ENCODE measurements at places on chromosomes 3 and 15.

- DNase-seq, result peak; percentile 15
Measured at GRCh38 chr3:159432682-159433340, 555.8 kb upstream of the IL12A start.

GRCh38 chr3:158769952-158770740 is 31.7 kb upstream of the MFSD1 start:
- DNase-seq, result peak; percentile 80

GRCh38 chr3:74642876-74643275 is 28.4 kb upstream of the CNTN3 start:
- DNase-seq, result no peak

DNA sequence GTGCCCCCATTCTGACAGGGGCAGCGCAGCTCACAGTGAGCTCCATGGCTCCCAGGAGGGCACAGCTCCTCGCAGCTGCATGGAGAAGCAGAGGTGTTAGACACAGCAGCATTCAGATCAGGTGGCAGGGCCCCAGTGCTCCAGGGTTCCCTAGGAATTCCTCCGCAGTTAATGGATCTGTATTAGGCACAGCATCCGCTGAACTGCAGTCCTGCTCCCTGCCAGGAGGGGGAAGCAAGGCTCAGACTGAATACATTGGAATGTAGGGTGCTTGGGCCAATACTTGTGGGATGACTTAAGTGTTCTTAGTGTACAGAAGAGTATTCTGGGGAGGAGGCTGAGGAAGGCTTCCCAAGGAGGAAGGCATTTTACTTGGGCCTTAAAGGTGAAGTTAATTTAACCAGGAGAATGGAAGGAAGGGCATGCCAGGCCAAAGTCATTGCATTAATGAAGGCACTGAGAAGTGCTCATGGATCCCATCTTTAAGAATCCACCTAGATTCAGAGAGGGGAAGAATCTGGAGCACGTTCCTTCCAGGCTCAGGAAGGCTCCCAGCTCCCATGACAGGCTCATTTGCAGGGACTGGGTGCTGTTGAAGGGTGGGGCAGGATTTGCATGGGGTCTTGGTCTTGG is 111.6 kb downstream of the RAB11A start:
- peak; percentile 64 for DNase-seq

DNA sequence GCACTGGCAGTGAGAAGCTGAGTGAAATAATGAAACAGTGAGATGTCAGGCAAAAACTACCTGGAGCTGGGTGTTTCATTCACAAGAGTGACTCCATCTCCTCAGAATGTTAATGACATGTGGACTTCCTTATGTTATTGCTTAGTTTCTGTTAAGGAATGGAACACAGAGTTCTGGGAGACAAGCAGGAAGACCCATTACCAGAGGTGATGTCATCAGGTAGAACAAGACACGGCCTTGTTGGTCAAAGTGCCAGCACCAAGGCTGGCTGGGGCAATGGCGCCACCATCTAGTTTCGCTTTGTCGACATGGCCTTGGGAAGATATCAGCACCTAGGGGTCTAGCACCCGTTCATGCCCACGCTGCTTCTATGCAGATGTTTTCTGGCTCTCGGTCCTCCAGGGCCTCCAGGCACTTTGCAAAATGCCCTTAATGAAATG is 252.2 kb downstream of the FAM43A start:
- no peak for DNase-seq

DNA sequence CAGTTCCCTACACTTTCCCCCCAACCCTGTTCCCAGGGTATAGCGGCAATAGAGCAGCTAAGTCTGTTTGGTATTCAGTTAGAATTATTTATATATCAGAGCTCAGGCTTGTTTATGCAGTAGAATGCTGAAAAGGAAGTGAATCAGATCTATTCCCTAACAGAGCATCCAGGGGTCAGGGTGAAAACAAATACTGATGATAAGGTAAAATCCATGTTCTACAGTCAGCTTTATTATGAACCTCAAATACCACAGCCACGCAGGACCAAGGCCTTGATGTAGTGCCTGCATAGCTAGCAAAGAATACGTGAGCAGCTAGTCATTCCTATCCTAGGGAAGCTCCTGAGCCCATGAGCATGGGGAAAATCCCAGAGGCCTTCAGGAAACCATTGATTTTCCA is 229.7 kb upstream of the ICE2 start:
- peak; percentile 8 for DNase-seq

DNA sequence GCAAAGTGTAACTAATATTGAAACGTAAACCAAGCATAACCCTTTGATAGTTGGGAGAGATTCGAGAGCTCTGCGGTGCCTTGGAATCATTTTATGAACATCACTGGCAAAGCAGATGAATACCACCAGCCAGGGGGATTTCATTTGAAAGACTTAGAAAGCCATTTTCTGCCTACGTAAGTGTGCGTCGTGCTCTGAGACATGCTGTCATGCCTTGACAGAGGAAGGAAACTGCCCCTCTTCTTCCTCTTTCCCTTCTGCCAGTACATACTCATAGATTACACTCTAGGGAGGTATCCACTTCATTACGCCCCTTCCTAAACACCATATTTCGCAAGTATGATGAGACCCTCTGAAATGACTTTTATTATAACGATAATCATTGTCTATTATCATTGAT is 3.3 kb upstream of the MTHFS start:
- DNase-seq, result no peak

Data from adipocyte (in vitro differentiated cells).